Omental fat pad (tissue), 4 donors: ENCODE measurements at places on chromosomes 16 and 17.

- DNase-seq = no peak
Measured at GRCh38 chr17:65518256-65518655, 43.2 kb downstream of the AXIN2 start.

GRCh38 chr17:34151102-34151501 lies 104.0 kb upstream of the CCL2 start:
- no peak for DNase-seq

- no peak for DNase-seq
Measured at GRCh38 chr16:88746506-88746905, 38.5 kb downstream of the PIEZO1 start.

DNA sequence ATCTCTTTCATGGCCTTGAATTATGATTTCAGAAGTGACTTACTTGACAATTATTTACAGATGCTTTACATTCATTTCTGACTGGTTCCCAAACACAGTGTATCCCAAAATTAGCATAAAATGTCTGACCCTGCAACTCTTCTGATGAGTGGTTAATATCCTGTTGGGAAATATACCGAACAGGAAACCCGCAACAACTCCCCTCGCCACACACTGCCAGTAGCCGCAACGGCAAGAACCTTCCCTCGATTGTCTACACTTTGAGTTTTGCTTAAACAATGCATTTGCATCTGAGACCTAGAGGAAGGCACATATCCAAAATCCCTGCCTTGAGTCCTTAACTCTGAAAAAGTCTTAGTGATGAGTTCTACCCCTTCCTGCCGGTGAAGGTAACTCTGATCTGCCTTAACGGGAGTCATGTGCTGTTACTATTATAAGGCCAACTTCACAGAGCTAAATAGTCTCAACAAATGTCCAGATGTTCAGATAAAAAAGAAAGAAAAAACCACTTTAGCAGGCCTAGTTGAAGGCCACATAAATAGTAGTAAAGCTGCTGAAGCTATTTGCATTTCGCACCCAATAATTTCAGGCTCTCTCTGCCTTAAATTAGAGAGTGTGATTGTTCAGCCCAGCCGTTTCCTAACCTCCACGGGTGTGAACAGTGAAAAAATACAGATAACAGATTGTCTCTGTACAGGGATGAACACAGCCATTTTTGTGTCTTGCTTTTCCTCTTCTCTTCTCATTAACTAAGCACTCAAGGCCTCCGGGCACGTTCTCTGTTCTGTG lies 321.1 kb downstream of the HS3ST3B1 start:
- DNase-seq = no peak

DNA sequence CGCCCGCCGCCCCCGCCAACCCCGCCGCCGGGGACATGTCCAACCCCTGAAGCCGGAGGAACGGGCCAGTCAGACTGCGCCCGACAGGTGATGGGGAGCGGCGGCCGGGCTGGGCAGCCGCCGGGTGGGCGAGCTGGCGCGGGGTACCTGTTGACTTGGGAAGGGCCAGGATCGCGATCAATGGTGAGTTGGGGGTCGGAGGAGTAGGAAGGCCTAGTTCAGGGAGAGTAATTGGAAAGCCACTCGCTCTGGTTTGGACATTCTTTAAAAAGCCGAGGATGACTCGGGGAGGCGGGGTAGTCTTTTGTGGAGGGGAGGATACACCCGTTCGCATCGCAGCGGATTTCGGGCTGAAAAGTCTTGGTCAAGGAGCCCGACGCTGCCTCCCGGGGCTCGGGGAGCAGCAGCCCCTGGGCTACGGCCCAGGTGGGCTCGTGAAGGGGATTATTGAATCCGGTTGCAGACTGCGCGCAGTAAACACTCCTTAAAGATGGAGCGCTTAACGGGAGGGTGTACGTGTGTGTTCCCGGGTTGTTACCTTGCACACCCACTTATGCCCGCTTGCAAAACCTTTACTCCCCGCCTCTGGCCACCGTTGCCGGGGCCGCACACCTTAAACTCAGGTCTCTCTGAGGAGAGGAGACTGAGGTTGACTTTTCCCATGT lies 123.8 kb downstream of the GOSR1 start:
- no peak for DNase-seq

- DNase-seq = no peak
Measured at GRCh38 chr17:45052052-45052772, 780 bp upstream of the DCAKD start.

DNA sequence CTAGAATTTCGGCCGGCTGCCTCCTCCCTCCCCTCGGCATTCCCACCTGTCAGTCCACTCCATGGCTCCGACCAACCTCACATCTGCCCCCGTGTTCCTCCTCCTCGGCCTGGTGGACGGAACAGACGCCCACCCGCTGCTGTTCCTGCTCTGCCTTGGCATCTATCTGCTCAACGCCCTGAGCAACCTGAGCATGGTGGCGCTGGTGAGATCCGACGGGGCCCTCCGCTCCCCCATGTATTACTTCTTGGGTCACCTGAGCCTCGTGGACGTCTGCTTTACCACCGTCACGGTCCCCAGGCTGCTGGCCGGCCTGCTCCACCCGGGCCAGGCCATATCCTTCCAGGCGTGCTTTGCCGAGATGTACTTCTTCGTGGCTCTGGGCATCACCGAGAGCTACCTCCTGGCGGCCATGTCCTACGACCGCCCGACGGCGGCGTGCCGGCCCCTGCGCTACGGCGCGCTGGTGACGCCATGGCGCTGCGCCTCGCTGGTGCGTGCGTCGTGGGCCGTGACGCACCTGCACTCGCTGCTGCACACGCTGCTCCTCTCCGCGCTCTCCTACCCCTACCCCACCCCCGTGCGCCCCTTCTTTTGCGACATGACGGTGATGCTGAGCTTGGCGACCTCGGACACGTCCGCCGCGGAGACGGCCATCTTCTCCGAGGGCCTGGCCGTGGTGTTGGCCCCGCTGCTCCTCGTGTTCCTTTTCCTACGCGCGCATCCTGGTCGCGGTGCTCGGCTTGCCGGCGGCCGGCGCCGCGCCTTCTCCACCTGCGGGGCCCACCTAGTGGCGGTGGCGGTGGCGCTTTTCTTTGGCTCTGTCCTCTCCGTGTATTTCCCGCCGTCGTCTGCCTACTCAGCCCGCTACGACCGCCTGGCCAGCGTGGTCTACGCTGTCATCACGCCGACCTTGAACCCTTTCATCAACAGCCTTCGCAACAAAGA lies at the start of gene OR3A2:
Gene OR3A2, minus strand, starts transcription at position 440 of the 948 bp plus-strand sequence.
- DNase-seq = no peak

DNA sequence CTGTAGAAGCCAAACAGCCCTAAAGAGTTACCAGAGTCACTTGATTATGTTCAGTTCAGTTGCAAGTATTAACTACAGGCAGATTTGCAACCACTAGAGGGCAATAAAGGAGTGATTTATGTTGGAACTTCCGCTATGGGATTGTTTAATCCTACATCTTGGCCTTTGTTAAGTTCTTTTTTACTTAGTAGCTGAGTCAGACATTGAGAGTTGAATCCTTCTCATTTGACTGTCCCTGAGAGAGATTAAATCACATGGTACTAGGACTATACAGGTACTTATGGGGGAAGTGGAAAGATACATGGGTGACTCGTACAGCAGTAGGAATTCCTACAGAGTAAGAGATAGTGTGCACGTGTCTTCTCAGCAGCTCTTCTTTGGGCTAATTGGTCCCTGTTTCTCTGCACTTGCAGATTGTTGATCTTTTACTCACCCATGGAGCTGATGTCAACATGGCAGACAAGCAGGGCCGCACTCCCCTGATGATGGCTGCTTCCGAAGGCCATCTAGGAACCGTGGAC lies 40.3 kb downstream of the CYB561 start:
- no peak for DNase-seq

DNA sequence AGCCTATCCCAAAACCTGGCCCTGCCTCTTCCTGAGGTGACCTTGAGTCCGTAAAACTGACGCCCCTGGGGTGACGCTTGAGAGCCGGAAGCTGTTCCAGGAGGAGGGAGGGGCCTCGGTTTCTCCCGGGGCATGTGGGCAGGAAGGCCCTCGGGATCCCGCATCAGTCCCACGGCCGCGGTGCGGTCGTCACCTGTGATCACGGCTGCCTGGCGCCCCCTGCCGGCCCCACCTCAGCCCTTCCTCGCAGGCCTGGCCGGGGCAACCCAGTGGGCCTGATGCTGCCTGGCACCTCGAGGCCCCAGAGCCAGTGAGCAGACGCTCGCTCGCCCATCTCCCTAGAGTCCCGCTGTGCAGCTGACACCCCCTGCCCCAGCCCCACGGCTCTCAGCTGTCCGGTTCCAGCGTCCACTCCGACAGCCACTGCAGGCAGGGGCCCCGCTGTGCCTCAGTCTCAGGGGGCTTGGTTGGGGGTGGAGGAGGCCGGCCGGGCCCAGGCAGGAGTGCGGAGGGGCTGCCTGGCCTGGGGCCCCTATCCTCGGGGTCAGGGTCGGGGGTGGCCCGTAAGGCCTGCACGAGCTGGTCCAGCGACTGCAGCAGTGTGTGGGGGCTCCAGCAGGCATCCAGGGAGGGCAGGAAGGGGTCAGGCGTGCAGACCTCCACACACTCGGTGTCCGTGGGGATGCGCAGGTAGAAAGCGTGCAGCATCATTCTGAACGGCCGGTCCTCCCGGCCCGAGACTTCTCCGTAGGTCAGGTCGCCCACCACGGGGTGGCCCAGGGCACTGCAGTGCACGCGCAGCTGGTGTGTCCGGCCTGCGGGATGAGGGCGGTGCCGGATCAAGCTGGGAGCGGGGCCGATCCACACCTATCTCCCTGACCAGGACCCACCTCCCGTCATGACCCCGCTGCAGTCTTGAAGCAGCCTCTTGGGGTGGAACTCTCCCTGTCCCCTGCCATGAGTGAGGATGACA lies 2.3 kb downstream of the RPUSD1 start:
- DNase-seq = peak; percentile 71

DNA sequence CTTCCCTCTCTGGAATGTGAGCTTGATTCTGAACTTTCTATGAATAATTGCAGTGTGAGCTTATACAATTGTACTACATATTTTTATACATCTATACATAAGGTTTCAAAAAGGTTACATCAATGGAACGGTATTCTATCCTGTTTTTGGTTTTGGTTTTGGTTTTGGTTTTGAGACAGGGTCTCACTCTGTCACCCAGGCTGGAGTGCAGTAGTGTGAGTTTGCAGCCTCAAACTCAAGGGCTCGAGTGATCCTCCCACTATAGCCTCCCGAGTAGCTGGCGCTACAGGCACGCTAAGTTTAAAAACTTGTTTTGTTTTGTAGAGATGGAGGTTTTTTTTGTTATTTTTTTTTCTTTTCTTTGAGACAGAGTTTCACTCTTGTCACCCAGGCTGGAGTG lies 1.1 kb downstream of the CTRB1 start:
- DNase-seq = no peak

- no peak for DNase-seq
Measured at GRCh38 chr17:83034525-83034924, 44.9 kb upstream of the METRNL start.

- no peak for DNase-seq
Measured at GRCh38 chr16:30088237-30088831, 3.4 kb downstream of the TBX6 start.

DNA sequence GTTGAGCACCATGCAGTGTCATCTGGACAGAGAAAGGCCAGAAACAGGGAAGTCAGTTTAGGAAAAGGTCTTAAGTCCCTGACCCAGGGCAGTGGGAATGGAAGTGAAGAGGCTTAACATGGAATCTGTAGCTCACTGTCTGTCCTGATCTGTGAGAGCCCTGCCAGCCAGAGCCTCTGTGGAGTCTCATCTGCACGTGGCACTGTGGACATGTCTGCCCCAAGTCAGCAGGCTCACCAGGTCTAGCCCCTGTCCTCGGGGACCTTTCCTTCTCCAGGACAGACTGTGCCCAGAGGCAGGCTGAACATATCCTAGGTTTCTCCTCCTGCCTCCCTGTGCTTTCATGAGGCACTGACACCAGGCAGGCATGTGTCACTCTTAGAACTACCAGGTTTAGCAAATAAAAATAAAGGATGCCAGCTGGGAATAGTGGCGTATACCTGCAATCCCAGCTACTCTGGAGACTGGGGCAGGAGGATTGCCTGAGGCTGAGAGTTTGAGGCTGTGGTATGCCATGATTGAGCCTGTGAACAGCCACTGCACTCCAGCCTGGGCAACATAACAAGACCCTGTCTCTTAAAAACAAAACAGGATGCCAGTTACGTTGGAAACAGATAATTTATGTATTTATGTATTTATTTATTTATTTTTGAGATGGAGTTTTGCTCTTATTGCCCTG lies 22.4 kb downstream of the UNK start:
- no peak for DNase-seq

- DNase-seq = no peak
Measured at GRCh38 chr17:71099003-71099714, 929.8 kb downstream of the KCNJ2 start.

GRCh38 chr16:28863929-28864793 lies 518 bp downstream of the SH2B1 start:
- DNase-seq = no peak

DNA sequence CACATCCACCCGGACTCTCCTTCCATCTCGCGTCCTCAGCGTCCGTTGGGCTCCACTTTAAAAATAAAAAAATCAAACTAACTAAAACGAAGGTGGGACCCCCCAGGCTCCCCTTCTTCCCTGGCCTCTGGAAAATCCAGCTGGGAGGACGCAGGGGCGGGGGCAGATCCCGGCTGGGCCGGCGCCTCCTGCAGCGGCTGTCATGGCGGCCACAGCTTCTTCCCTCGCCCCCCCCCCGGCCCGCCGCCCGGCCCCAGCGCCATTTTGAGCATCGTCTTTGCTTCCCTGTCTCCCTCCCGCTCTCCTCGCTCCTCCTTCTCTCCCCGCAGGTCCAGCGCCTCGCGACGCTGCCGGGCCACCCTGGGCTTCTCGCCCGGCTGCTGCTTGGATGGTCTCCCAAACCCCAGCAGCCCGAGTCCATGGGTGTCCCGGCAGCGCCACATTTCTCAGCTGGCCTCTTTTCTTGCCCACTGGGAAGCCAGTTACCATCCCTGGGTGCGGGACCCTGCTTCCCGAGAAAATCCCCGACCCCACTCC lies 3.3 kb downstream of the HOXB2 start:
- no peak for DNase-seq

GRCh38 chr17:7223375-7223774 lies 3.6 kb downstream of the ACADVL start:
- DNase-seq = no peak

- no peak for DNase-seq
Measured at GRCh38 chr16:79212114-79212791, 388.3 kb downstream of the MAF start.

DNA sequence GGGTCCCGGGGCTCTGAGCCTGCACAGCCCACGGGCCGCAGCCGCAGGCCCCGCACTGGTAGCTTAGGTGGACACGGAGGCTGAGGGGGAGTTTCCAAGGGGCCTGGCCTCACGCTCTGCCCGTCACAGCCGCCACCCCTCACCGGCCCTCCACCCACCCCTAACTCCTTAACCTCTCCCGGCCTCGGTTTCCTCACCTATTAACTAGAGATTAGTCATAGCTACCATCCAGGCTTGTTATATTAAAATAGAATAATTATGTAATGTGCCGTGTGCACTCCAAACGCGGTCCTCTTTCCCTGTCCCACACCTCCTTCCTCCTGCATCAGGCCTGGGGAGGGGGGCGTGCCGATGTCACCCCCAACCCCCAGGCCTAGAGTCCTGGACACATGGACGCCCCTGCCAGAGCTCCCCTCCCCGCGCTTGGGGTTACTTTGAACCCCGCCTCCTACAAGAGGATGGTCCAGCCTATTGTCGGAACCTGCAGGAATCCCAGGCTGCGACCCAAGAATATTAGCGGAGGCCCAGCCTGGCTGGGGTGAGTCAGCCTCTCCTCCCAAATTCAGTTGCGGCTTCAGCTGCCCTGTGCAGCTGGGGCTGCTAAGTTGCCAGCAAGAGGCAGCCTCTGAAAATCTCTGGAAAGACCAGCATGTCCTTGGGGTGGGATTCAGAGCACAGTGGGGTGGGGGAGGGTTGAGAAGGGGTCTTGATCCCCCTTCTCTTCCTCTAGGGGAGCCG lies 17.3 kb downstream of the SOCS3 start:
- no peak for DNase-seq
